ENCODE measurements at places on chromosomes 7 and 10. TPM values are rescaled to one million over a fixed set of nuclear protein-coding genes. Genes with fewer than 3 reads are reported as not detected.

DNA sequence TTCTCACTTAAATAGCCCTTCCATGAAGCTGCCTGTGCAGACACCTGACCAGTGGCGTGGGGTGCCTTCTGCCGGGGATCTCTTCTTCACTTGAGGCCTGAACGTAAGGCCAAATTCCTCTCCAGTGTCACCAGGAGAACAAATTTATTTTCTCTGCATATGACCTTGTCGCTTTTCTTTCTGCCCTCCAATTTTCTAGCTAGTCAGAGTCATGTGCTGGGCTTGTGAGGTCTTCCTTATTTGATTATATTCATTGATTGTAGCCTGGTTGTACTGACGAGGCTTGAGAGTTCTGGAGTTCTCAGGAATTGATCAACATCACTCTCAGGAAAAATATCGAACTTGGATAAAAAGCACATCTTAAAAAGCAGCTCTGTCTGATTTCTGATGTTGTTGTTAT, 255.7 kb downstream of the BUB3 start:
- no peak for DNase-seq

- no peak for DNase-seq
Observed at GRCh38 chr7:101676956-101677355, 47.9 kb upstream of the MYL10 start.

GRCh38 chr7:1985936-1986335, 246.8 kb downstream of the MAD1L1 start:
- no peak for DNase-seq

GRCh38 chr10:47165168-47165710, 134.8 kb upstream of the GDF10 start:
- no peak for DNase-seq

DNA sequence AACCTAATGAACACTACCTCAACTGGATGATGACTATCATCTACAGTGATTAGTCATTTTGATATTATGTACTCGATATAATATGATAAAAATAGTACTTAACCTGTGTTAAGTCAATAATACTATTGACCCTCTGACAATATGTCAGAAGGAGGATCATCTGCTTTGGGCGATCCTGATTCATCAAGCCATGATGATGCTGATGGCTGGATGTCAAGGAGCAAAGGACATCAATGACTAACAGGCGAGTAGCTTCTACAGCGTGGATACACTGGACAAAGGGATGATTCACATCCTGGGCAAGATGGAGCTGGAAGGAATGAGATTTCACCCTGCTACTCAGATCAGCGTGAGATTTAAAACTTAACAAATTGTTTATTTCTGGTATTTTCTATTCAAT, 94.4 kb upstream of the SKAP2 start:
- DNase-seq: peak; percentile 5

DNA sequence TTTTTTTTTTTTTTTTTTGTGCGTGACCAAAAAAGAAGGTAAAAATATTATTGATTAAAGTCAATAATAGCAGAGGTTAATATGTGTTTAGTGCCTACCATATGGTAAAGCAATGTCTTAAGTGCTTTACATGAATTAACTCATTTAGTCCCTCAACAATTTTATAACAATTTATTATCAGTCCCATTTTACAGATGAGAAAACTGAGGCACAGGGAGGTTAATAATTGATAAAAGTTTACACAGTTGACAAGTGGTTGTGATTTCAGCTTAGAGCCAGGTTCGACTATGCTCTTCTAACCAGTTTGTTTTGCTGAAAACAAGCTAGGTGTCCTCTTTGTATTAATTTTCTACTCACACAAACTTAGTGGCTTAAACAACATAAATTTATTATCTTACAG, 67.0 kb downstream of the EXOC4 start:
- no peak for DNase-seq

- DNase-seq: no peak
Observed at GRCh38 chr7:88328787-88329186, 22.1 kb upstream of the STEAP4 start.

GRCh38 chr7:72326365-72326764, 85.8 kb downstream of the CALN1 start:
- DNase-seq: no peak

CDCA7L gene
- total RNA-seq: 175 TPM

A1CF gene
- total RNA-seq: not detected

GRCh38 chr7:74031403-74032190, 3.6 kb downstream of the ELN start:
- no peak for DNase-seq

OR6V1 gene
- not detected for total RNA-seq

SEMA3E gene
- total RNA-seq: not detected

DNA sequence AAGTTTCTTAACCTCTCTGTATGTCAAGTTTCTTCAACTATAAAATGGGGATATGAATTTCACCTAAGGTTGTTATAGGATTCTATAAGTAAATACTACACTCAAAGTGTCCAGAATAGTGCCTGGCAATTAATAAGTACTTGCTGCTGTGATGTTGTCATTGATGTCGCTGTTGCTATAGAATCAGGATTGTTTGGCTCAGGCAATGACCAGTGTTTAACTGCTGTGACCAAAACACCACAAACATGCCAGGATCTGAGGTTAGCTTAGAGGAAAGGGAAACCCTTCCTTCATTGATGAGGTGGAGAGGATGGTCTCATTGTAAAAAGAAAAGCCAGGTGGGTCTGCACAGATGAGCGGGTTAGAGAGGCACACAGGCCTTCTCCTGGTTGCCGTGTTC, 223.1 kb upstream of the INHBA start:
- no peak for DNase-seq

GRCh38 chr7:41241641-41242040, 461.2 kb downstream of the INHBA start:
- DNase-seq: no peak

GRCh38 chr7:127884066-127884559, 147.1 kb downstream of the LRRC4 start:
- no peak for DNase-seq

GRCh38 chr10:89100680-89101079, 106.4 kb downstream of the CH25H start:
- no peak for DNase-seq

NME8 gene
- total RNA-seq: not detected

SPDYE1 gene
- not detected for total RNA-seq

POLL gene
- 11.6 TPM for total RNA-seq

TAS2R4 gene
- 0.85 TPM for total RNA-seq

- no peak for DNase-seq
Observed at GRCh38 chr7:116588641-116589594, 64.1 kb downstream of the CAV1 start.

FGL2 gene
- total RNA-seq: 0.26 TPM

DNA sequence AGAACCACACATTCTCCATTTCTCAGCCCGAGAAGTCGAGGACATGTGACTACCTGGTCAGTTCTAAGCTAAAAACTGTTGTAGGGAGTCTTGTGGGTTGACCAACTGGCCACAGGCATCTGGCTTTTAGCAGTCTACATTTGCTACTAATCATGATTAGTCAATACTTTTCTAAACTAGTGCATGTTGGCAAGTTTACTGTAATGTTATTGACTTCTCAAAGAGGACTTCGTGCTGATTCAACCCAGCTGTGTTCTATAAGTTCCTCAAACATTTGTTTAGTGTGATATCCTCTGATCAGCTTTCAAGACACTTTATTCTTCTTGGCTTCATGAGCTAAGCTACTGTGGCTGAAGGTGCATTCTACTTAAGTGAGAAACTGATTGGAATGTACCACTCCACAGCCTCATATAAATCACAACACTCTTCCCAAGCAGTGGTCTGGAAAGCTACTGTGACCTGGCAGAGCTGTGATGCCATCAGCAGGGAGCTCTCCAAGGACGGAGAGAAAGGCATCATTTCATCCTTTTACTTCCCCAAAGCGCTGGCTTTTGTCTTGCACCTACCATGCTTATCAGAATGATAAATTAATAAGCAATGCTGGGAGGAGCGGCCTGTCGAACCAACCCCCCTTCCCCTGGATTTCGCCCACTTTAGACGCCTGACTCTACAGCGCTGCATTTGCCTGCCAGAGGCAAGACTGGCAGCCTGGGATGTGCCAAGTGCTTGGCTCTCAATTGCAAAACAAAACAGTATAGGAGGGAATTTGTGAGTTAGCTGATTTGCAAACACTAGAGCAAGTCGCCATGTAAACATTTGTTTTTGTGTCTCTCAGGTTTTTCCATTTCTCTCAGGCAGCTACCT, 206.7 kb upstream of the PLXNA4 start:
- DNase-seq: no peak

- DNase-seq: no peak
Observed at GRCh38 chr7:32476816-32477648, 13.1 kb downstream of the LSM5 start.

DNA sequence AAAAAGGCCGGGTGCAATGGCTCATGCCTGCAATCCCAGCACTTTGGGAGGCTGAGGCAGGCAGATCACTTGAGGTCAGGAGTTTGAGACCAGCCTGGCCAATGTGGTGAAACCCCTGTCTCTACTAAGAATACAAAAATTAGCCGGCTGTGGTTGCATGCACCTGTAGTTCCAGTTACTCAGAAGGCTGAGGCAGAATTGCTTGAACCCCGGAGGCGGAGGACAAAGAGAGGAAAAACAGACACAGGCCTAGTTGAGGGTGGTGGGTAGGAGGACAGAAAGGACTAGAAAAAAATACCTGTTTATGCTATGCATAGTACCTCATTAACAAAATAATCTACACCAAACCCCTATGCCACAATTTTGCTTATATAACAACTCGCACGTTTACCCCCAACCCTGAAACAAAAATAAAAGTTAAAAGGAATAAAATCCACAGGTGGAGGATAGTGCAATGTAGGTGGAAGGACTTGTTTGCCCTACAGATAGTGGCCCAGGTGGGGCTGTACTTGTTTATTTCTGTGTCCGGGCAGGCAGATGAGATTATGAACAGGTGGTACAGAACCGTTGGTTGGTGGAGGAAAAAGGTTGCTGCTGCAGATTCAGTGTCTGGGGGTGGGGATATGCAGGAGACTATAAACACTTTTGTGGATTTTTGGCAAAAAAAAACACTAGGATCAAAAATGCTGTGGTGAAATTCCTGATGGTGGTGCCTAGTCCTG, 5.1 kb downstream of the ZNF680 start:
- no peak for DNase-seq

DNA sequence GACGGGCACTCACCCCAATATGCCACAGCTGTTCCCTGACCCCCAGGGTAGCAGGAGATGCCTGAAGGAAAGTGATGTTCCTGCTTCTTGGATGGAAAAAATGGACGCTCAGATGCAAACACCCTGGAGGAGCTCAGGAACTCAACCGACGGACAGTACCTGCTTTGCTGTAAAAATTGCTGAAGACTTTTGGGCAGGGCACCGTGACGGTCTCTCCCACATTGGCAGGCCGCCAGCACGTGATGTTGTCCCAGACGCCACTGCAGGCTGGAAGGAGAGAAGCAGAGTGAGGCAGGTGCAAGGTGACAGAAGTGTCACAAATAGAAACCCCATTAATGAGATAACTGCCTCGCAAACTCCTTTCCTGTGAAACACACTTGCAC, 35.0 kb downstream of the VIPR2 start:
- DNase-seq: no peak

DNA sequence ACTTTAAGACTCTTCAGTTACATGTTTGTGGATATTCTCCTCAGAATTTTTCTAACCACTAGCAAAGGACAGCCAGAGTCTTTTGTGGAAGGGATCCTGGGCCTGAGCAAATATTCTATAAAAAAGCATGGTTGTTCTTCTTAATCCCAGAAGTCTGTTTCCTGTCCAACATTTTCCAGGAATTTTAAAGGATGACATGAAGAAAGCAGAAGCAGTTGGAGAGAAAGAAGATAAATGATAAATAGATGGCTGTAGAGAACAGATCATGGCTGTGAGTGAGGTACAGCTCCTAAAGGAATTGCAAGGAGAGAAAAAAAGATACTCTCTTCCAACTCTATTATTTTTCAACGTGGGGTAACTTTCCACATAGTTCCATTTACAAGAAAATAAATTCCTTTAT, 91.8 kb upstream of the STEAP4 start:
- DNase-seq: no peak

DNA sequence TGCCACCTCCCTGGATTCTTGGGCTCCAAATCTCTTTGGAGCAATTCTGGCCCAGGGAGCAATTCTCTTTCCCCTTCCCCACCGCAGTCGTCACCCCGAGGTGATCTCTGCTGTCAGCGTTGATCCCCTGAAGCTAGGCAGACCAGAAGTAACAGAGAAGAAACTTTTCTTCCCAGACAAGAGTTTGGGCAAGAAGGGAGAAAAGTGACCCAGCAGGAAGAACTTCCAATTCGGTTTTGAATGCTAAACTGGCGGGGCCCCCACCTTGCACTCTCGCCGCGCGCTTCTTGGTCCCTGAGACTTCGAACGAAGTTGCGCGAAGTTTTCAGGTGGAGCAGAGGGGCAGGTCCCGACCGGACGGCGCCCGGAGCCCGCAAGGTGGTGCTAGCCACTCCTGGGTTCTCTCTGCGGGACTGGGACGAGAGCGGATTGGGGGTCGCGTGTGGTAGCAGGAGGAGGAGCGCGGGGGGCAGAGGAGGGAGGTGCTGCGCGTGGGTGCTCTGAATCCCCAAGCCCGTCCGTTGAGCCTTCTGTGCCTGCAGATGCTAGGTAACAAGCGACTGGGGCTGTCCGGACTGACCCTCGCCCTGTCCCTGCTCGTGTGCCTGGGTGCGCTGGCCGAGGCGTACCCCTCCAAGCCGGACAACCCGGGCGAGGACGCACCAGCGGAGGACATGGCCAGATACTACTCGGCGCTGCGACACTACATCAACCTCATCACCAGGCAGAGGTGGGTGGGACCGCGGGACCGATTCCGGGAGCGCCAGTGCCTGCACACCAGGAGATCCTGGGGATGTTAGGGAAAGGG, 913 bp downstream of the NPY start:
- DNase-seq: no peak

DNA sequence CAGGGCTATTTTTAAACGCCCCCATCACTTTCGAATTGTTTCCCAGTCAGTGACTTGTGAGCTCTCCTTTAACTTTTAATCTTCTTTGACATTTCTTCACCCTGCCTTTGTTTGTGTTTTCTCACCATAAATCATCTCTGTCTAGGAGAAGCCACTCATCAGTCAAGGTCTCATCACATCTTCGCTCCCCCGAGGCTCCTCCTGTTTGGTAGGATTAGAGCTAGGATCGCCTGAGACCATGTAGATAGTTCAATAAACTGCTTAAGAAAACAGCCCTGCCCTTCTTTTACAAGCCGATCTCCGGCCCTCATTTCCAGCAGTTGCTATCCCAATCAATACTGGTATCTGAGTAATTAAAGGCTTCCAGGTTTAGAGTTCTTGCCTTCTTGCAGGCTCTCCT, 472.8 kb upstream of the ADARB2 start:
- DNase-seq: no peak

C10orf67 gene
- total RNA-seq: not detected

DNA sequence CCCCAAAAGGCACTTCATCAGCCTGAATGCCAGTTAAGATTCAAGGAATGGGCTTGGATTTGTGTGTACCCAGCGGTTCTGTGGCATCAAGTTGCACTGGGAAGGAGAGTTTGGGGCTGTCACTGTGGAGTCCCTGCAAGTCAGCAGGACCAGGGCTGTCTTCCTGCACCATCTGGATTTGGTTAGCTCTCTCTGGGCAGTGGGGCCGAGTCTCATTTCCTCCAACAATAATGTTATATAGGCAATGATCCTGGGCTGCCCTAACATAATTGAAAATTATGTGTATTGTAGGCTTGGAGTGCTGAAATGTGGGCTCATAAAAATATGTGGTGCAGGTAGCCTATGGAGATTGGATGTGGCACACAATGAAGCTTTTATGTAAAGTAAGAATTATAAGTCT, 87.2 kb downstream of the TCF7L2 start:
- DNase-seq: no peak

- no peak for DNase-seq
Observed at GRCh38 chr7:17030559-17030958, 148.8 kb upstream of the AGR3 start.
